Panc1 (cell line): ENCODE measurements at places on chromosomes 12 and 14. TPM values are rescaled to one million over a fixed set of nuclear protein-coding genes. Genes with fewer than 3 reads are reported as not detected.

The OR11H12 gene
- not detected for total RNA-seq

- H3K4me1 ChIP-seq = peaks cover 64% of the 10 kb centered on the region
- H3K4me3 ChIP-seq = no peak overlapping the region
- no peaks in the 10 kb centered on the region for H3K36me3 ChIP-seq
- peak overlapping the region; percentile 73; the same call in 1 of the 2 replicates for H3K27ac ChIP-seq
These were observed 38.7 kb downstream of the SH2B3 start for GRCh38 chr12:111444314-111444924.

- H3K36me3 ChIP-seq = no peaks in the 10 kb centered on the region
- H3K27ac ChIP-seq = no peak overlapping the region
- H3K4me1 ChIP-seq = no peaks in the 10 kb centered on the region
- no peak overlapping the region for H3K4me3 ChIP-seq
These were observed 133.5 kb downstream of the KTN1 start for GRCh38 chr14:55713486-55713885.

DNA sequence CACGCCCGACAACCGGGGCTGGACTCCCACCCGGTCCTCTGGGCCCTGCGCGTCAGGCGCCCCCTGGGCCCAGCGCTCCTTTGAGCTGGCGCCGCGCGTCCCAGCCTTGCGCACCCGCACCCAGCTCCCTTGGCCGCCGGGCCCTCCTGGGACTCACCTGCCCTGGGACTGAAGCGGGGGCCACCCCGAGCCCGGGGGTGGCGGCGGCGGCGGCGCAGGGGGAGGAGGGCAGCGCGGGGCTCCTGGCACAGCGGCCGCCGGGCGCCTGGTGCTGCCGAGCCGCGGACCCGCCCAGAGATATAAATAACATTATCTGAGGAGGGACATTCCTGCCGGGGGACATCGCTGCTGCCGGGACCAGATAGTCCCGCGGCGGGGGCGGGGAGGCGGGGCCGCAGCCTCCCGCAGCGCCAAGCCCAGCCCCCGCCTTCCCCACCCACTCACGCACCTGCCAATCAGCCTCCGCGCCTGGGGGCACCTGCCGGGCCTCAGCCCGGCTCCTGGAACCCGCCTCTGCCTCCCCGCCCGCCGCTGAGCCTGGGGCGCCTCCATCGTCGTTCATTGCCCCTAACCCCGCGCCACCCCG lies at the start of gene SPTB:
SPTB (minus strand) TSS at position 273 of the 586 bp plus-strand sequence. CDS start 56,813 bp downstream, outside the sequence.
- DNase-seq = no peak
- peaks cover 44% of the 10 kb centered on the region for H3K27me3 ChIP-seq
- no peaks in the 10 kb centered on the region for H3K4me1 ChIP-seq
- H3K4me3 ChIP-seq = peak within 1 kb of the TSS; percentile 24
- H3K36me3 ChIP-seq = no peaks in the 10 kb centered on the region

The C12orf50 gene
- not detected for total RNA-seq

DNA sequence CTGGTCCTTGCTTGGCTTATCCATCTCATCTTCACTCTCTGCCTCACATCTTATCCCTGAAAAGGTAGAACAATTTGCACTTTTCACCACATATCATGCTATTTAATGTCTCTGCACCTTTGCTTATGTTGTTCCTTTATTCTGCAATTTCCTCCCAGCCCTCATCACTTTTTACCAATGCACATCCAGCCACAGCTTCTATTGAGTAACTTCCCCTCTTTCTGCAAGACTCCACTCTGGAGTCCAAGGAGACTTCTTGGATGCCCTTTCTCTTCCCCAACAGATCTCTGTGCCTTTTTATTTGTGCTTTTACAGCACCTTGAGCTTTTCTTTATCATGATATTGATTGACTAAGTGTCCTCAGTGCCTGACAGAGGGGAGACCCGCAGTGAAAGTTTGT lies 797.1 kb downstream of the VRK1 start:
- no peaks in the 10 kb centered on the region for H3K27me3 ChIP-seq
- H3K4me3 ChIP-seq = no peak overlapping the region
- DNase-seq = no peak
- H3K27ac ChIP-seq = no peak overlapping the region
